NCI-H460 (cell line): ENCODE measurements at places on chromosomes 7 and 10. TPM values are rescaled to one million over a fixed set of nuclear protein-coding genes. Genes with fewer than 3 reads are reported as not detected.

Gene GSDME
- 3.5 and 6.5 TPM in 2 replicates for total RNA-seq

Gene CYP3A7
- total RNA-seq, result not detected in 2 replicates

Gene GIMAP6
- total RNA-seq, result not detected in 2 replicates

Gene DOCK1
- 30.1 and 32.3 TPM in 2 replicates for total RNA-seq

Gene CYP26C1
- total RNA-seq, result 0.10 and 0.23 TPM in 2 replicates

Gene AKR1C8
- total RNA-seq, result 0.10 TPM in 1 of 2 replicates, not detected in the other

Gene LIPN
- total RNA-seq, result not detected in 2 replicates

Gene GRB10
- total RNA-seq, result 19.5 and 24.7 TPM in 2 replicates

Gene GBX1
- not detected in 2 replicates for total RNA-seq

Gene PPP1R3A
- not detected in 2 replicates for total RNA-seq

Gene VWDE
- 3.1 and 4.0 TPM in 2 replicates for total RNA-seq

Gene ITPRIP
- 58.6 and 77.9 TPM in 2 replicates for total RNA-seq

Gene FXYD4
- 0.50 and 1.8 TPM in 2 replicates for total RNA-seq

Gene GARIN1A
- total RNA-seq, result 0.03 and 0.17 TPM in 2 replicates

Gene HECW1
- 21.6 and 24.7 TPM in 2 replicates for total RNA-seq

Gene CNNM1
- 1.8 and 2.5 TPM in 2 replicates for total RNA-seq

Gene ANKRD61
- total RNA-seq, result 0.46 and 0.72 TPM in 2 replicates

Gene CDHR3
- total RNA-seq, result 2.1 and 5.4 TPM in 2 replicates

Gene DNAJC30
- 2.8 and 3.5 TPM in 2 replicates for total RNA-seq

Gene RAMP3
- total RNA-seq, result not detected in 2 replicates

Gene SFXN3
- 50.5 and 52.6 TPM in 2 replicates for total RNA-seq

Gene NOC3L
- 54.7 and 60.3 TPM in 2 replicates for total RNA-seq
